Activated CD8-positive, alpha-beta memory T cell treated with anti-CD3 and anti-CD28 coated beads for 4 hours (primary cell): ENCODE measurements at places on chromosomes 11 and 22.

DNA sequence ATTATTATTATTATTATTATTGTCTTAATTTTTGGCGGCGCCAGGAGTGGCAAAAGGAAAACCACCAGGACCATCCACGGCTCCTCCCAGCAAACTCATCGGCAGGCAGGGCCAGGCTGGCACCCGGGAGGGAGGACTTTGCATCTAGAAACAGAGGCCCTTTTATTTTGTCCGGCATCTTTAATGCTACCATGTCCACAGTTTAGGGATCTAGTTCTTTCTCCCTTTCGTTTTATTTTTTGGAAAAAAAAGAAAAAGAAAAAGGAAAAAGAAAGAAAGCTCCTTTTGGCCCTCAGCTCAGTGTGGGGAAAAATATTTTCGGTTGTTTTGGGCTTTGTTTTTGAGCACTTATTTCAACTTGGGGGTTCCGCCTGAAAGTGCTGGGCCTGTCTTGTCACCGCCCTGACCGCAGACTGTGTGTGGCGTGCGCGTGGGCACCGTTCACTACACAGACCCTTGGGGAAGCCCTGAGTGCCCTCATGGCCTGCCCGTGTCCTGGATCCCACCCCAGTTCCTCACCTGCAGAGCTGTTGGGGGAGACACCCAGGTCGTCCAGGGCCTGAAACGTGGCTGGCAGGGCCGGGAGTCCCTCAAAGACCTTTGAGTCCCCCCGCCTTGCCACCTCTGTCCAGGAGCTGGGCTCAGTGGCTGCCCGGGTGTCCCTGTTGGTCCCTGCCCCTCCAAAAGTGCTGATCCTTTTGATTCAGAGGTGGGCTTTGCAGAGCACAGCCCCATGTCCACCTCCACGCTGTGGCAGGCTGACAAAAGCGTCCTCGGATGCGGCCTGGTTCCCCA is 69.1 kb upstream of the PPARA start:
- no peak for DNase-seq

DNA sequence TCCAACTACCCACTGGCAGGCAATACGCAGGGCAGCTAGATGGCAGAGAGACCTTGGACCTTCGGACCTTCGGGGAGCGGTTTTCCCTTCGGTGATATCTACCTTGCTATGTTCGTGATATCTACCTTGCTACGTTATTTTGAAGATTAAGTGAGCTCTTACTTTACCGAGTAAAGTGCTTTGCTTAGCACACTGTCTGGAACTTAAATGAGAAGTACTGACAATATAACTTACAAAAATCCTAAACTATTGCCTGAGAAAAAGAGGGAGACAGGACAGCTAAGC is 1.0 kb upstream of the PRDM10 start:
- no peak for DNase-seq

DNA sequence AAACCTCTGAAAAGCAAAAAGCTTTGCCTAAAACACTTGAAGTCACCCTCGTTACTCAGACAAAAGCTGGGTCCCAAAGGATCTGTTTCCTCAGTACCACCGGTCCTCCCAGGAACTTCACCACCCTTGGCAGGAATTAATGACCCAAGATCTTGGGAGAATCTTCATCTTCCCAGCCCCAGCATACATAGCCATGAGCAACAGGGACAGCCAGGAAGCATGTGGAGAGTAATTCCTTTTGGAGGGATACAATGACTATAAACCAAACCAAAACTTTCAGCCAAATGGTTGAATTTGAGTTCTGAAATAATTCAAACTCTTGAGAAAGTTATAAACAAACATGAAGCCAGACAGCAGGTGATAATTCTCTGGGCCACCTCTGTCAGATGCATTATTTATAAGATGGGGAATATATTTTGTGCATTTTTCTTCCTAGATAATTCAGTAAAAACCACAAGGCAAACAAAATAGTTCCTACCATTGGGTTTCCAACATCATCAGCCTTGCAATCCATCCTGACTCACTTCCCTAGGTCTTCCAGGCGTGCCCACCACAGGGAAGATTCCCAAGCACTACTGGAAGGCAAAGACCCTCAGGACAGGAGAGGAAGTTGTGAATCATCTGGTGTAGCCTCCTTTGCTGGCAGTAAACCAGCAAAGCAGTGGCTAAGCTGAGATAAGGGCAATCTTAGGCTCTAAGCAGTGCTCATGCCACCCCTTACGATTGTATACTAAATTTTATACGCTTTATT is 71.7 kb upstream of the DRD2 start:
- DNase-seq = no peak

DNA sequence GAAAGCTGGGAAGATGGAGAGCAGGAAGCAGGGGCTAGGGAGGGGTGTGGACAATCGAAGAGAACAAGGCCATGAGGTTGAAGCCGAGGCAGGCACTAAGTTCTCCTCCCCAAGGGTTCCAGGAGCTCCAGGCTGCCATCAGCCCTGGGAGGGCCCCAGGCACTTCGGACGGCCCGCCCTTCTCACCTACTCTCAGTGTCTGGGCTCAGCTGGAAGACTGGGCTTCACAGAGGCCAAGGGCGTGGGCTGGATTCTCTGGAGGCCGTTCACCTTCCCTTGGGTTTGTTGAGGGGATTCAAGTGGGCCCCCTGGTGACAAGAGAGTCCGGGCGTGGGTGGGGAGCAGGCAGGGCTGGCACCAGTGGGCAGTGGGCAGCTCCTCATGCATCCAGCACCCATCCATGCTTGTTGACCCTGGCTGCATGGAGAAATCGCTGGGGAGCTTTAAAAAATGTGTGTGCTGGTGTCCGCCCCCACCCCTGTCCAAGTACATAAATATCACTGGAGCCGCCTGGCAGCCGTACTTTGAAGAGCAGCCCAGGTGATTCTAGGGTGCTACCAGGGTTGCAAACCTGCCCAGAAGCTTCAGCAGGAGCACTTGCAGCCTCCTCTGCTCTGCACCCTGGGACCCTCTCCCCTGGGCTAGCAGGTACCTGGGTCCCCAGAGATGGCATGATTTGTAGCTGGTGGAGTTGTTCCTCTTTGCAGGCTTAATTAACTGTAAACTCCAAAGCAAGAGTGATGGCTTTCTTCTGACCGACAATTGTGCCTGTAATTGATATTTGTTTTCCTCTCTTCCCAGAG is 74.3 kb downstream of the RTL6 start:
- DNase-seq = no peak

DNA sequence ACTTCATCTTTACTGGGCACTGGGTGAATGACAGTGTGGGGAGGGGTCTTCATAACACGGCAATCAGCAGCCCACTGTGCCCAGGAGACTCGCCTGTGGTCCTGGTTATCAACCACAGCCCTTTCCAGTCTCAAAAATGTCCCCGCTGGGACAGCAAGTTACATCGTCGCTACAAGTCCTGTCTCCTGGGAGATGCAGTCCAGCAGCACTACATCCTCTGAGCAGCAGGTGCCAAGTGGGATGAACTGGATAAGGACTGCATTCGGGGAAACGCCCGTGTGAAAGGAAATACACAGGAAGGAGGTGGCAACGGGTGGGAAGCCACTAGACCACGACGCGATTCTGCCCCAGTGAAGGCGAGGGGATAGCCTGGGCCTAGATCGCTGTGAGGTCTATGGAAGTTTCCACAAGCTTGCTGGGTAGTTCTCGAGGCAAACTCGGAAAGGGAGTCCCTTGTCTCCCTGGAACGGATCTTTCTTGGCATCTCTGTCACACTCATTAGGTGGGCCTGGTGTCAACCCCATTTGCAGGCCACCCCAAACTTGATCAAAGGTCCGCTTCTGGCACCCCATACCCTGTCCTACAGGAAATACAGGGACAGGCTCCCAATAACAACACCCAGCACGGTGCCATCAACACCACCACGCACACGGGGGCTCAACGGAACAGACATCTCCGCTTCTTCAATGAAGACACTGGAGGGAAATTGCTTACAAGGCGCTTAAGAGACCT is 4.4 kb downstream of the ASCL2 start:
- no peak for DNase-seq

GRCh38 chr11:11969380-11970215 is 38.8 kb downstream of the DKK3 start:
- DNase-seq = no peak

DNA sequence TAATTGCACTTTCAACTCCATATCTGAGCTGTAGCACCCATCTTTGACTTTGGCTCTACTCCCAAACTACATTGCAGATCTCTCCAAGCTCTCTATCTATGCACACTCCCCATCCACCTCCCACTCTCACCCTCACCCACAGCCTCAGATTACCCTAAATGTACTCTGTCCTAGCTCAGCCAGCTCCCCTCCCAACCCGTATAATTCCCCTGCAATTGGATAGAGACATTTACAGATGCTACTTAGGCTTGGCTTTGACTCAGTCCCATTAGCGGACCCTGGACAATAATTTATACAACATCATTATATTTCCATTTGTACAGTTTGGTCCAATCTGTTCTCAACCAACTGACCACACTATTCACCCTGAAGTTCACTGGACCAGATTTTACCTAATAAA is 338.9 kb upstream of the ANO3 start:
- DNase-seq = no peak

GRCh38 chr11:128036556-128037093 is 550.7 kb downstream of the ETS1 start:
- no peak for DNase-seq

- no peak for DNase-seq
These were observed 33.2 kb downstream of the ANKK1 start for GRCh38 chr11:113420808-113421207.
